ENCODE measurements at places on chromosomes 7 and 10.

- DNase-seq: no peak
Measured at GRCh38 chr7:148867596-148868377, 16.3 kb downstream of the EZH2 start.

DNA sequence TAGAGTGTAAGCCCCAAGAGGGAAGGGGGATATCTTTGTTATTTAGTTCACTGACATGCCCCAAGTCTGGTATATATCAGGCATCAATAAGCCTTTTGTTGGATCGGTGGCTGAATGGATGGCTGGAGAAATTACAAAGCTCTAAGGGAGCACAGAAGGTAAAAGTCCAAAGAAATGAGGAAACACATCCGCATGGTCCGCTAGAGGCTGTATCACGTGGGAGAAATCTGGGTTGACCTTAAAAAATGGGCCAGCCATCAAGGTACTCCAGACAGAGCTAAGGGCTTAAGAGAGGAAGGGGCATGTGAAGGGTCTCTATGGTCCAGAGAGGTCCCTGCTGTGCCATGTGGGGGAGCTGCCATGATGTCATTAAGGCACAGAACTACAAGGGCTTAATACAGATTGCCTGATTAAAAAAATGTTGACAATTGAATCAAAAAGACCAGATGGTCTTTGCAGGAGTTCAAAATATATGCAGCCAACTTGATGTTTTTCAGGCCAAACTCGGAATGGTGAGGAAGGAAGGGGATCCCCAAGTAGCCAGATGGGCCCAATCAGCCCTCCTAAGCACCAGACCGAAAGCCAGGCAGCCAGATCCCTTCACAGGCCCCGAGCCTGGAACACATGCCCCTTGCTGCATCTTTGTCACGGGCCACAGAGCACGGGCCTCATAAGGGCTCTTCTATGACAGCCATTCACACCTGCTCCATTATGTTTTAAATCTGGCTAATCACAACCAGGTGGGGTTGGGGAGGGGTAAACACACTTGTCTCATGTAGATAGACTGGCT is 31.9 kb downstream of the SCRN1 start:
- no peak for DNase-seq

GRCh38 chr10:8365935-8366911 is 311.7 kb downstream of the GATA3 start:
- no peak for DNase-seq

GRCh38 chr7:137681657-137682562 is 164.9 kb downstream of the DGKI start:
- DNase-seq: no peak

DNA sequence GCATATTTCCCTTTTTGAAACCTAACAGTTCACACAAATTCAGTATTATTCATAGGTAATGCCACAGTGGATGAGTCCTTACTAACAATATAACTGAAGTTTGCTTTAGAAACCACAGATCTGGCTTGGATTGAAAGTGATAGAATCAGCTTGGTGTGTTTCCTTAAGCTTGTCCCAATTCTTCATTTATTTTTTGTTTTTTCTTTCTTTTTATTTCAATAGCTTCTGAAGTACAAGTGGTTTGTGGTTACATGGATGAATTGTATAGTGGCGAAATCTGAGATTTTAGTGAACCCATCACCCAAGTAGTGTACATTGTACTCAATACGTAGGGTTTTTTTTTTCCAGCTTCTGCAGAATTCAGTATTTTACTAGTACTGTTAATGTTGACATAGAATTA is 518.2 kb upstream of the SEMA3D start:
- no peak for DNase-seq

- DNase-seq: no peak
Measured at GRCh38 chr10:6071181-6072175, 9.3 kb upstream of the IL2RA start.

DNA sequence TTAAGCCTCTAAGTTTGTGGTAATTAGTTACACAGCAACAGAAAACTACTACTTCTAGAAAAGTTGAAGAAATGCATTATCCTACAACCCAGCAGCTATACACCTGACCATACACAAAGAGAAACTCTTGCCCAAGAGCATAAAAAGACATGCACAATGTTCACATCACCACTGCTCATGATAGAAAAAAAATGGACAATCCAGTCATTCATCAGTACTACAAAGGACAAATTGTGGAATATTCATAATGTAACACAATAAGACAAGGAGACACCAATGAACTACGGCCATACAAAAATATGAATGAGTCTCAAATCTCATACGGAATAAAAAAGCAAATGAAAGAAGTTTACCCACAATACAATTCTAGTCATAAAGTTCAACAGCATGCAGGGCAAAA is 87.4 kb downstream of the ZFAND4 start:
- DNase-seq: no peak

DNA sequence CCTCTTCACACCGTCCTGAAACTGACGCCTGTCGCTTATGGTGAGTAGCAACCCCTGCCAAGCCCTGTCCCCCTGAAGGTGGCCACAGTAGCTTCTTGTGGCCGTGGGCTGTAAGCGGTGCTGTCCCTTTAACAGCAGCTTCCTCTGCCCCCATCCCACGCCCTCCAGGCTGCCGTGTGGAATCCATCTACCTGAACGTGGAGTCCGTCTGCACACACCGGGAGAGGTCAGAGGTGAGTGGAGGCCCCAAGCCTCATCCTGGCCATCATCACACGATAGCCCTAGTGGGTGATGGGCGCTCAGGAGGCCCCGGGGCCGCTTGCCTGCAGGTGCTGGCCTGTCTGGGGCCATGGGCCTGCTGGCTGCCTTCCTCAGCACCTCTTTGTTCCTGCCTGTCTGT is 21.2 kb downstream of the PFKFB3 start:
- no peak for DNase-seq

DNA sequence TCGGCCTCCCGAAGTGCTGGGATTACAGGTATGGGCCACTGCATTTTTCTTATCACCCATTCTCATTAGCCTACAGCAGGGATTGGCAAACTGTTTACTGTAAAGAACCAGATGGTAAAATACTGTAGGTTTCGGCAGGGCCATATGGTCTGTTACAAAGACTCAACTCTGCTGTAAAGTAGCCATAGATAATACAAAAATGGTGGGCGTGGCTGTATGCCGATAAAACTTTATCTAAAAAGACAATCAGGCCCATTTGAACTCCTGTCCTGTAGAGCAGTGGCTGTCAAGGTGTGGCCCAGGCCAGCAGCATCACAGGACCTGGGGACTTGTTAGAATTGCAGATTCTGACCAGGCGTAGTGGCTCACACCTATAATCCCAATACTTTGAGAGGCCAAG is 134.3 kb downstream of the CUX1 start:
- no peak for DNase-seq

- DNase-seq: no peak
Measured at GRCh38 chr10:3236644-3237404, 64.2 kb upstream of the PITRM1 start.

DNA sequence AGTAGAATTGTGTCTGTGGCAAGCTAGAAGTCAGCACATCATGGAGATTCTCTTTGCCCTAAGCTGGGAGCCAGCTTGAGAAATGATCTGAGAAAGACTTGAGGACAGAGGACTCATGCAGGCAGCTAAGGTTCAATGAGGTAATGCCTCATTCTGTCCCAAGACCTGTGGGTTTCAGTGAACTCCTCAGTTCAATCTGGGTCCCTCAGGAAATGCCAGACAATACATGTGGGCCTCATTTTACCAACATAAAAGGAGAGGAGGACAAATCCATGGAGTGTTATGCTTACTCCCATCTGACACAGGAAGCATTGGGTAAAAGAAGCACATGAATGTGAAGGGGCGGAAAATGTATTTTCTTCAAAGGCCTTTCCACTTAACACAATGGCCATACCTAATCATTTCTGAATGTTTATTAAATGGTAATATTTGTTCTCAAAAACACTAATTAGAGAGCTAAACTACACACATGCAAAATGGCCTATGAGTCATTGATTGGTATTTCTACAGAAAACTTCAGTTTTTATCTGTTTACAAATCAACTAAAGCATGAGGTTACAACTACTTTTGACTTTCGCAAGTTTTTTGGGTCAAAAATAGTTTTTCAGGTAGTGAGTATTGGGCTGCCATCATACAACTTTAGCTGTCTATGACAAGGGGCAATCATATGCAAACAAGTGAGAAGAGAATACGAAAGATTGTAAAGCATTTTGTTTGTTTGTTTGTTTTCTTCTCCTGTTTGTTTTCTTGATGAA is 205.3 kb downstream of the CHRM2 start:
- no peak for DNase-seq

GRCh38 chr10:123649676-123650075 is 16.5 kb upstream of the GPR26 start:
- no peak for DNase-seq

- no peak for DNase-seq
Measured at GRCh38 chr7:122578350-122578749, 120.6 kb downstream of the RNF133 start.

Measured in iPS DF 19.7 (cell line).